ENCODE measurements at places on chromosomes 16 and 17.

GRCh38 chr17:72343911-72344310 is 223.1 kb downstream of the SOX9 start:
- H3K4me1 ChIP-seq: no peaks in the 10 kb centered on the region
- H3K4me3 ChIP-seq: no peak overlapping the region
- H3K27ac ChIP-seq: no peak overlapping the region
- H3K36me3 ChIP-seq: no peaks in the 10 kb centered on the region

DNA sequence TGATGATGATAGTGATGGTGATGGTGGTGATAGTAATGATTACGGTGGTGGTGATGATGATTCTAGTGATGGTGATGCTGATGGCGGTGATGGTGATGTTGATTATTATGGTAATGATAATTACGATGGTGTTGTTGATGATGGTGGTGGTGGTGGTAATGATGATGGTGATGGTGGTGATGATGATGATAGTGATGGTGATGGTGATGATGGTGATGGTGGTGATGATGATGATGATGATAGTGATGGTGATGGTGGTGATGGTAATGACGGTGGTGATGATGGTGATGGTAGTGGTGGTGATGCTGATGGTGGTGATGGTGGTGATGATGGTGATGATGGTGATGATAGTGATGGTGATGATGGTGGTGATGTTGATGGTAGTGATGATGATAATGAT is 370.0 kb downstream of the CDH13 start:
- H3K36me3 ChIP-seq: no peaks in the 10 kb centered on the region
- H3K27me3 ChIP-seq: peaks cover under 1% of the 10 kb centered on the region
- no peak overlapping the region for H3K4me3 ChIP-seq
- no peak overlapping the region for H3K27ac ChIP-seq
- H3K4me1 ChIP-seq: no peaks in the 10 kb centered on the region

DNA sequence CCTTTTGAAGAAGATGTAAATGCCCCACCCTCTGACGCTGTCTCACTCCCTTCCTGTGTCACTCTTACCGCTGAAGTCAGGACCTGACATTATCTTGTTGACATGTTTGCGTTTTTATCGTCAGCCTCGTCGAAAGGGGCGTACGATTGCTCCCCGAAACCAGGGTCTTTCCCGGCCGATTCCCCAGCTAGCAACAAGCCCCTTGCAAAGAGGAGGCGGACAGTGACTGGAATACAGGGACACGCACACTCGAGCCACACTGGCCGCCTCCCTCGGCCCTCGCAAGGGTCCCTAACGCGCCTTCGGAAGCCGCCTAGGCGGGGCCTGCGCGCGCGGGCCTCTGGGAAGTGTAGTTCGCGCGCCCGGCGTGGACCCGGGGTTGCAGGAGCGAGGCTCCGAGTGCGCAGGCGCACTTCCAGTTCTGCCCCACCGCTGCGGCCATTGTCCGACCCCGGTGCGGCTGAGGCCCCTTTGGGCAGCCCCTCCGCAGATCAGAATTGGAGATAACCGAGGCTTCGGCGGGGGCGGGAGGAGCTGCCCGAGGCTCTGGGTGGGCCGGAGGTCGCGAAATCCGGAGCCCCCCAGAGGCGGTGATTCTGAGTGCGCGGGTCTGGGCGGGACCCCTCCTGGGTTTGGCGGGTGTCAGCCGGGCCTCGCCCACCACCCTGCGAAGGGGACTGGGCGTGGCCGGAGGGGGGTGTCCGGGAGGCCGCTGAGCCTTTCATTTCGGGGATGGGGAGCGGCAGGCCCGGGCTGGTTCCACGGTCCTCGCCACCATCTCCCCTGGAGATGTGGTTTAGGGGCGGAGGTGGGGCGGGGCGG is at the start of gene ZFP90:
ZFP90 (plus strand) TSS at position 412 of the 822 bp plus-strand sequence. CDS start 502 bp downstream, outside the sequence.
- H3K27ac ChIP-seq: peak within 1 kb of the TSS; percentile 96
- peaks cover 14% of the 10 kb centered on the region for H3K4me1 ChIP-seq
- peak; percentile 84 for DNase-seq
- H3K27me3 ChIP-seq: no peaks in the 10 kb centered on the region
- peak within 1 kb of the TSS; percentile 95 for H3K4me3 ChIP-seq

- H3K27ac ChIP-seq: peak within 1 kb of the TSS; percentile 86
- H3K4me3 ChIP-seq: peak within 1 kb of the TSS; percentile 71
- DNase-seq: peak; percentile 90
- H3K36me3 ChIP-seq: peaks cover 13% of the 10 kb centered on the region
- peaks cover 45% of the 10 kb centered on the region for H3K4me1 ChIP-seq
Observed at GRCh38 chr17:38674749-38675615, at the start of gene EPOP. EPOP (minus strand) TSS chr17:38674957; CDS start chr17:38674495, 462 bp downstream.

DNA sequence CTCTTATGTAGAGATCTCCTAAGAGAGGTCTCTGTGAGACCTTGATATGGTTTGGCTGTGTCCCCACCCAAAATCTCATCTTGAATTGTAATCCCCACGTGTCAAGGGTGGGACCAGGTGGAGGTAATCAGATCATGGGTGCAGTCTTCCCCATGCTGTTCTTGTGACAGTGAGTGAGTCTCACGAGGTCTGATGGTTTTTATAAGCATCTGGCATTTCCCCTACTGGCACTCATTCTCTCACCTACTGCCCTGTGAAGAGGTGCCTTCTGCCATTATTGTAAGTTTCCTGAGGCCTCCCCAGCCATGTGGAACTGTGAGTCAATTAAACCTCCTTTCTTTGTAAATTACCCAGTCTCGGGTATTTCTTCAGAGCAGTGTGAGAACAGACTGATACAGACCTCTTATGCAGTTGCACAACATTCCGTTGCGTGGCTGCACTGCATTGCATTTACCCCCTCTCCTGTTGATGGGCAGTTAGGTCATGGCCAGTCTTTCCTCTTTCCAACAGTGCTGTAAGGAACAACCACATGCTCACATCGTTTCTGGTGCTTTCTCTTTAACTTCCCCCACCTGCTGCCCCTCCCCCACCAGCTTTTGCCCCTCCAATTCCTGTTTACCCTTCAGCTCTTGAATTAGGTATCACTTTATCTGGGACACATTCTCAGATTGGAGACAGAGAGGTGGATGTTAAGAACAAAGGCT is 43.6 kb upstream of the MED9 start:
- no peak overlapping the region for H3K27ac ChIP-seq
- no peaks in the 10 kb centered on the region for H3K4me1 ChIP-seq
- DNase-seq: no peak

DNA sequence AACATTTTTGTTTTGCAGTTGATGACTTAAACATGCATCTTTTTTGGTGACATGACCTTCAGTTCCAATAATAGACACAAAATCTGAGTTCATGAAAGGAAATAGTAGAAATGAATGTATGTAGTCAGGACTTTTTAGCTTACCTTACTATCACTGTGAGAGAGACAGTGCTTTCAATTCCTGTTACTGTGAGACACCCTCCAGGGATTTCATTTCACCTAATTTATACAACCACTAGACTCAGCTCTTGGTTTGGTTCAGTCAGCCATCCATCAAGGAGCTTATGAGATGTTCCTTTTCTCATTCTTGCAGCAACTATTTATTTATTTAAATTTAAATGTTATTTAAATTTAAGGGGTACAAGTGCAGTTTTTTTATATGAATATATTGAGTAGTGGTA is 77.9 kb downstream of the MAP2K4 start:
- H3K4me3 ChIP-seq: no peak overlapping the region
- peaks cover 10% of the 10 kb centered on the region for H3K36me3 ChIP-seq
- H3K4me1 ChIP-seq: no peaks in the 10 kb centered on the region
- H3K27me3 ChIP-seq: no peaks in the 10 kb centered on the region
- no peak for DNase-seq
- H3K27ac ChIP-seq: no peak overlapping the region

GRCh38 chr17:38512473-38513058 is 84.3 kb downstream of the ARHGAP23 start:
- H3K27ac ChIP-seq: no peak overlapping the region
- DNase-seq: no peak
- H3K27me3 ChIP-seq: peaks cover 34% of the 10 kb centered on the region
- peaks cover 6% of the 10 kb centered on the region for H3K4me1 ChIP-seq
- H3K36me3 ChIP-seq: peaks cover 1% of the 10 kb centered on the region

- no peaks in the 10 kb centered on the region for H3K27me3 ChIP-seq
- no peak overlapping the region for H3K4me3 ChIP-seq
- DNase-seq: no peak
- no peak overlapping the region for H3K27ac ChIP-seq
- no peaks in the 10 kb centered on the region for H3K36me3 ChIP-seq
- H3K4me1 ChIP-seq: peaks cover 8% of the 10 kb centered on the region
Observed at GRCh38 chr16:12062343-12063003, 85.9 kb downstream of the SNX29 start.

- DNase-seq: no peak
- peaks cover 5% of the 10 kb centered on the region for H3K36me3 ChIP-seq
- no peak overlapping the region for H3K27ac ChIP-seq
- no peaks in the 10 kb centered on the region for H3K27me3 ChIP-seq
Observed at GRCh38 chr16:88073201-88073721, 122.0 kb downstream of the BANP start.

DNA sequence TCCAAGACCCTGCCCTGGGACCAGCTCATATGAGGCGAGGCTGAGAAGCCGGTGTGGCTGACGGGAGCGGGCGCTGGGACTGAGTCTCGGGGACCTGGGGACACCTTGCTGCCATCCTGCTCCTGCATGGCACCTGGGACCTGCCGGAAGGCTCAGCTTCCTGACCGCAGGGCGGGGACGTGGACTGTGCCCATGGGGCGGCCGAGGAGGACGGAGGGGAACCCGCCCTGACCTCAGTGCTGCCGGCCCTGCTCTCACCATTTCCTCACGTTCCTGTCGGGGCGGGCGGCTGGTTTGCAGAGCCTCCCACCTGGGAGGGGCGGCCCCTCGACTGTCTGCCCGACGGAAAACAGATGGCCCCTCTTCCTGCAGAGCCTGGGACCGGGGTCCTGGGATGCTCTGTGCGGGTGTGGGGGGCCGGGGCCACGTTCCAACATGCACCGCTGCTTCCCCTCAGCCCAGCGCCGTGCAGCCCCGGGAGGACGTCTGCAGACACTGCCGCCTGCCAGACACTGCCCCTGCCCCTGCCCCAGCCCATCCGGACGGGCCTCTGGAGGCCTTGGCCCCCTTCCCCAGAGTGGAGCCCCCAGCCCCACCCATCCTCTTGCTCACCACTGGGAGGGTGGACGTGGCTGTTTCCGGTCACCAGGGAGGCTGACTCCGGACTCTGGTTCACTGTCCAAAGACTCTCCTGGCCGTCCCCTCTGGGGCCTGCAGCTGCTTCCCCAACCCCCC is 43.9 kb upstream of the SSTR5 start:
- H3K36me3 ChIP-seq: no peaks in the 10 kb centered on the region
- H3K27ac ChIP-seq: no peak overlapping the region
- H3K4me1 ChIP-seq: no peaks in the 10 kb centered on the region
- H3K27me3 ChIP-seq: no peaks in the 10 kb centered on the region
- no peak overlapping the region for H3K4me3 ChIP-seq

GRCh38 chr17:47099451-47099986 is 89.6 kb downstream of the CDC27 start:
- peak overlapping the region; percentile 88 for H3K4me3 ChIP-seq
- H3K36me3 ChIP-seq: peaks cover 5% of the 10 kb centered on the region
- H3K27ac ChIP-seq: peak overlapping the region; percentile 44
- no peak for DNase-seq
- H3K4me1 ChIP-seq: peaks cover 16% of the 10 kb centered on the region
- no peaks in the 10 kb centered on the region for H3K27me3 ChIP-seq
